SK-N-SH treated with all-trans-retinoic acid at 6 μM for 48 hours (cell line): ENCODE measurements at places on chromosomes 1 and 21.

GRCh38 chr1:33043267-33044092 is 6.8 kb upstream of the AK2 start:
- ATAC-seq = no peak

DNA sequence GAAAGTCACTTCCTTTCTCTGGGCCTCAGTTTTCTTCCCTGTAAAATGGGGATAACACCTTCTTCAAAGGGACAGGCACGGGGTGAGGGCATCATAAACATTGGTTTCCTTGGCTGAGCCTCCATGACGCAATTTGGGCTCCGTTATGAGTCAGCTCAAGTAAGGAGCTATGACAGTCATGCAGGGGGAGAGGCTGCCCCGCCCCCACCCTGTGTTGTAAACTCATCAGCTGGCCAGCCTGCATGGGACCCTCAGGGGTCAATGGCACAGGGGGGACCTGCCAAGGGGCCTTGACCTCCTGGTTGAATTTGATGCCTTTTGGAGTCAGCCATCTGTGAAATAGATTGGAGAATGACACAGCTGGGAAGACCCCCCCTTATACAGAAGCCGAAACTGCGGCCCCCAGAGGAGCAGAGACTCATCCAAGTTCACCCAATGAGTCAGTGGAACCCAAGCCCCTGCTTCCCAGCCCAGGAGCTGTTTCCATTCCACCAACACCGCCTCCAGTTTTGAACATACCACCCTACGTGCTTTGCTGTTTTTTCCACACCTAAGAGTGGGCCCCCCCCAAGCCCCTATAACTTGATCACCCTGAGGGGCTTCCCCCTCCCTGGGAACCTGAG is 36.8 kb upstream of the RUNX3 start:
- ATAC-seq = no peak

GRCh38 chr1:78060857-78061563 is 15.2 kb downstream of the GIPC2 start:
- peak; percentile 40; the same call in 1 of the 3 replicates for ATAC-seq

GRCh38 chr1:110783292-110783918 is 89.5 kb upstream of the CD53 start:
- peak; percentile 82 for ATAC-seq

DNA sequence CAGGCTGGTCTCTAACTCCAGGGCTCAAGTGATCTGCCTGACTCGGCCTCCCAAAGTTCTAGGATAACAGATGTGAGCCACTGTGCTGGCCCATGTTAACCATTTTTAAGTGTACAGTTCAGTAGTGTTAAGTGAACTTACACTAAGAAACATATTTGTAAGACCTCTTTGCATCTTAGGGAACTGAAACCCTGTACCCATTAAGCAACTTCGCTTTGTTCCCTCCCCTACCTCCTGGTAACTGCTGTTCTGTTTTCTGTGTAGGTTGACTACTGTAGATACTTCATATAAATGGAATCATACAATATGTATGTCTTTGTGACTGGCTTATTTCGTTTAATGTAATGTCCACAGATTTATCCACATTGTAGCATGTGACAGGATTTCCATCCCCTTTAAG is 11.0 kb downstream of the NUDC start:
- ATAC-seq = no peak
